ENCODE measurements at places on chromosomes 5 and 9. TPM values are rescaled to one million over a fixed set of nuclear protein-coding genes. Genes with fewer than 3 reads are reported as not detected.

GRCh38 chr5:151675611-151676313 lies 11.0 kb downstream of the SPARC start:
- no peaks in the 10 kb centered on the region for H3K27me3 ChIP-seq
- H3K4me1 ChIP-seq, result peaks cover 99% of the 10 kb centered on the region
- H3K36me3 ChIP-seq, result peaks cover 58% of the 10 kb centered on the region
- peak overlapping the region; percentile 92 for H3K27ac ChIP-seq

- H3K4me3 ChIP-seq, result no peak overlapping the region
- no peaks in the 10 kb centered on the region for H3K27me3 ChIP-seq
- no peaks in the 10 kb centered on the region for H3K4me1 ChIP-seq
- H3K36me3 ChIP-seq, result no peaks in the 10 kb centered on the region
- no peak for DNase-seq
- no peak overlapping the region for H3K27ac ChIP-seq
Observed at GRCh38 chr9:117266855-117267497, 147.9 kb downstream of the ASTN2 start.

DNA sequence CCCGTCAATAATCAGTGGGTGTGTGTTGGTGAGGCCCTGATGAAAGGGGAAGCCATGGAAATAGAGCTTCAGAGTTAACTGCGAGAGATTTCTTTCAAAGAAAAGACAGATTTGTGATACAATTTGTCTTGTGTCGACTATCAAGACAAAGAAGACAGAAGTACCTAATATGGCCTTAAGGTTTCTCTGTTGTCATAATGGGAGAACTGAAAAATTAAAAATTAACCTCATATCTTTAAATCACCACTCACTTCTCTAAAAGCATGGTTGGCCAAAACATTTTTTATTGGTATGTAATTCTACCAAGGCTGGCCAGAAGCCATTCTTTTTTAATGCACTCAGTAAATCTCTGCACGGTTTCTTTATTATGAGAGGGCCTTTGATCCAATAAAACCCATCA lies 282.9 kb upstream of the WWC1 start:
- no peaks in the 10 kb centered on the region for H3K36me3 ChIP-seq
- no peak for DNase-seq
- no peak overlapping the region for H3K27ac ChIP-seq

GRCh38 chr5:160315968-160316367 lies 3.6 kb upstream of the CCNJL start:
- H3K27ac ChIP-seq, result no peak overlapping the region
- H3K27me3 ChIP-seq, result peaks cover 5% of the 10 kb centered on the region
- no peaks in the 10 kb centered on the region for H3K36me3 ChIP-seq
- H3K4me1 ChIP-seq, result peaks cover 18% of the 10 kb centered on the region

DNA sequence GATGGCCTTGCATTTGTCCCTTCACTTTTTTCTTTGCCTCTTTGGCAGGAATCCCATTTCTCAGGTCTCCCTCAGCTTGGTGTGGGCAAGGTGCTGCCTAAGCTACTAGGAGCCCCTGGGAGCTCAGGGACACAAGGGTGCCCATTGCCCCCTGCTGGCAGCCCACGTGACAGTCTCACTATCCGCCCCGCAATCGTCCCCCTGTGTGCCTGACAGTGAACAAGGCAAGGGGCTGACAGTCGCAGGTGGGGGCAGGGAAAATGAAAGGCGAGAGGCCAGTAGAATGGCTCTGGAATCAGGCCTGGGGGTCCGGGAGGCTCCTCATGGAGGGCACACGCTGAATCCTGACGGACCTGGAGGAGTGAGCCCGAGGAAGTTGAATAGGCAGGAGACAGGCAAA lies 2.0 kb upstream of the PCDH12 start:
- no peak overlapping the region for H3K27ac ChIP-seq
- H3K36me3 ChIP-seq, result no peaks in the 10 kb centered on the region
- H3K27me3 ChIP-seq, result no peaks in the 10 kb centered on the region
- peaks cover 6% of the 10 kb centered on the region for H3K4me1 ChIP-seq
- no peak overlapping the region for H3K4me3 ChIP-seq

GRCh38 chr9:5384436-5384835 lies 44.8 kb upstream of the RLN1 start:
- no peak overlapping the region for H3K4me3 ChIP-seq
- peaks cover 22% of the 10 kb centered on the region for H3K4me1 ChIP-seq
- H3K27me3 ChIP-seq, result no peaks in the 10 kb centered on the region
- peaks cover 4% of the 10 kb centered on the region for H3K36me3 ChIP-seq
- DNase-seq, result no peak

- DNase-seq, result no peak
- H3K4me1 ChIP-seq, result peaks cover 49% of the 10 kb centered on the region
- H3K27me3 ChIP-seq, result no peaks in the 10 kb centered on the region
- H3K4me3 ChIP-seq, result no peak overlapping the region
- peak overlapping the region; percentile 46 for H3K27ac ChIP-seq
Observed at GRCh38 chr9:99128133-99128406, 23.2 kb downstream of the TGFBR1 start.

DNA sequence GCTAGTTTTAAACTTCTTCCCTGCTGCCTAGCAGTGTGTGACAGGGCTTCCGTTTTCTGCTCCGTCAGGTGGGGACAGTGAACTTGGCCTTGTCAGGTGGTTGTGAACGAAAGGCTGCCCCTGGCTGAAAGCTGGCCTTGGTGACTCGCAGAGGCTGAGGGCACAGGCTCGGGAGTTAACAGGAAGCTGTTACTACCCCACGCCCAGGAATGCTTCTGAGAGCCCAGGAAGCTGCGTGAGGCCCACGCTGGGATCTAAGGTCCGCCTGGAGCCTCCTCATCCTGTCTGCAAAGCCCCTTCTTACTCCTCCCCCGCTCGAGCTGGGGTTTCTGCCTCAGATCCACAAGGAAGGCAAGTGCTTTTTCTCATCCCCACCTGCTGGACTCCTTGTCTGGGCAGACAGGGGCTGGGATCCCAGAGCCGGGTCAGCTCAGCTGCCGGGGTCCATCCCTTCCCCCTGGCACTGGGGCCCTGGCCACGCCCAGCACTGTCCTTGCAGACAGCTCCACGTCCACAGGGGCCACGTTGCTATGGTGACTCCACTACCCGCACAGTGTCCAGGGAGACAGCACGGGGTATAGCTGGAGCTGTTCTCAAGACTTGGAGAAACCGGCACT lies 124.7 kb upstream of the TBC1D2 start:
- H3K27ac ChIP-seq, result no peak overlapping the region
- no peak overlapping the region for H3K4me3 ChIP-seq
- no peaks in the 10 kb centered on the region for H3K27me3 ChIP-seq
- peaks cover 10% of the 10 kb centered on the region for H3K4me1 ChIP-seq
- H3K36me3 ChIP-seq, result no peaks in the 10 kb centered on the region

GRCh38 chr5:171455522-171455921 lies 36.1 kb downstream of the FGF18 start:
- H3K4me3 ChIP-seq, result no peak overlapping the region
- DNase-seq, result no peak
- no peaks in the 10 kb centered on the region for H3K27me3 ChIP-seq
- H3K27ac ChIP-seq, result peak overlapping the region; percentile 18
- peaks cover 5% of the 10 kb centered on the region for H3K36me3 ChIP-seq

DNA sequence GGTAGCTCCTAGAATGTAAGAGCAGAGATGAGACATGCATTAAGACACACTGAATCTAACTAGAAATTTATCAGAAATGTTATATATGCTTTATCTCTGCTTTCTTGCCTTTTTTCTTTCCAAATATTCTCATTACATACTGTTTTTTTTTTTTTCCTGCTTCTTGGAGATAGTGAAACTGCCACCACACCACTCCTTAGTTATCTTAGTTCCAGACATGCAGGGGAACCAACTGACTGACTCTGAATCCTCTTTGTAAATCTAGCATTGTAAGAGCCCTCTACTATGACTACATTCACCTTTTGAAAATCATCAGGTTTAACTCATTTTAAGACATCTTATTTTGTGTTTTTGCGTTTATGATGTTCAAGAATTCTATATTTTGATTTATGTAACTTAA lies 181.3 kb upstream of the ST8SIA4 start:
- no peak overlapping the region for H3K27ac ChIP-seq
- no peak overlapping the region for H3K4me3 ChIP-seq
- no peaks in the 10 kb centered on the region for H3K4me1 ChIP-seq
- H3K36me3 ChIP-seq, result no peaks in the 10 kb centered on the region
- H3K27me3 ChIP-seq, result peaks cover 3% of the 10 kb centered on the region

DNA sequence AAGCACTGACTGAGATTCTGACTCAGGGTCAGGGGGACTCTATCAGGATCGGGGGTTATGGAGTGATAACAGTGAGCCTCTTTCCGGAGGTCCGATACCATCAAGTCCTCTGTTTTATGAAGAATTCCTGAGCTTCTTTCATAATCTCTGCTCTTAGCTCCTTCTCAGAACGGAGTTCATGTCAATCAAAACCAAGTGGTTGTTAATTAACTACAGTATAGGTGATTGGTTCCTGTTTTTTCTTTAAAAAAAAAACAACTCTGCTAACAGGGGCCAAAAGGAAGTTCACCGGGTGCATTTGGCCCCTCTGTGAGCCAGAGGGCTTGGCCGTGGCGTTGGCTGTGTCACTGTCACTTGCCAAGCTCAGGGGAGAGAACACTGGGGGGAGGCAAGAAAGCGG lies 4.0 kb downstream of the GFI1B start:
- H3K27me3 ChIP-seq, result peaks cover 43% of the 10 kb centered on the region
- no peaks in the 10 kb centered on the region for H3K4me1 ChIP-seq
- no peaks in the 10 kb centered on the region for H3K36me3 ChIP-seq
- H3K4me3 ChIP-seq, result no peak overlapping the region
- no peak for DNase-seq
- H3K27ac ChIP-seq, result no peak overlapping the region

DNA sequence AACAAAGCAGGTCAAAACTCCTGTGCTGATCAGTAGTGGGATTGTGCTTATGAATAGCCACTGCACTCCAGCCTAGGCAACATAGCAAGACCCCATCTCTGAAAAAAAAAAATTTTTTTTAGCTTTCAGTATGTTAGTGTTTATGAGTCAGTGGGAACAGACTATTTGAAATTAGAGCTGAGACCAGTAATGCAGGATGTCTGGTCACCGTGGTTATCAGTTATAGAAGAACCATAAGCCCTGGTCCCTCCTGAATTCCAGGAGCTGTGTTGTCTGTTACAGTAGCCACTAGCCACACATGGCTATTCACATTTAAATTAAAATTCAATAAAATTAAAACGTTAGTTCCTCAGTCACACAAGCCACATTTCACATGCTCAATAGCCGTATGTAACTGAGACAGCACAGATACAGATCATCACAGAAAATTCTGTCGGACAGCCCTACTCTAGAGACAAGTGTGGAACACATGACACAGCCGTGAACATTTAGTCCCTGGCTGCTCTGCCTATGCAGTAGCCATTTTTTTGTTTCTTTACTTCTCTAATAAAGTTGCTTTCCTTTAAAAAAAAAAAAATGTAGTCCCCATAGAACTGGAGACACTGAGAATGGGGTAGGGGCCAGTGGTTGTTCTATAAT lies 96.1 kb upstream of the SAP30L start:
- H3K4me1 ChIP-seq, result peaks cover 34% of the 10 kb centered on the region
- peaks cover 2% of the 10 kb centered on the region for H3K36me3 ChIP-seq
- H3K27ac ChIP-seq, result no peak overlapping the region
- no peak overlapping the region for H3K4me3 ChIP-seq

GRCh38 chr9:13787234-13787833 lies 507.8 kb upstream of the MPDZ start:
- H3K4me1 ChIP-seq, result peaks cover 25% of the 10 kb centered on the region
- peak overlapping the region; percentile 49 for H3K4me3 ChIP-seq
- H3K36me3 ChIP-seq, result no peaks in the 10 kb centered on the region

- H3K36me3 ChIP-seq, result no peaks in the 10 kb centered on the region
- H3K4me3 ChIP-seq, result no peak overlapping the region
- H3K27ac ChIP-seq, result peak overlapping the region; percentile 75
- DNase-seq, result no peak
- no peaks in the 10 kb centered on the region for H3K27me3 ChIP-seq
Observed at GRCh38 chr9:99071313-99072039, 33.4 kb upstream of the TGFBR1 start.

DNA sequence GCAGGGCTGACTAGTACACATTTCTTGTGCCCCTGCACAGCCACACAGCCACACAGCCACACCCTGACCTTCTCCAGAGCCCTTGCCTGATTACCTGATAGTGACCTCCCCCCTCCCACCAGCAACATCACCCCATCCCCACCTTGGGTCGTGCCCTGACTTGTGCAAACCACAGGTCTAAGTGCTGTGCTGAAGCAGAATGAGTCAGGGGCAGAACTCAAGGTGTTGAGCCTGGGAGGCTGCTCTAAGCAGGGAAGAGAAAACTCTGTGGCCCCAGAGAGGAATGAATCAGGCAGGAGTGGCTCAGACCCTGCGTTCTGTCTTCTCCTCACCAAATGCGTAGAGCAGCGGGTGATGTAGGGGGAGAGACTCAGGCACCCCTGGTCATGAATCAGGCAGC lies 24.3 kb upstream of the FAT2 start:
- peaks cover 58% of the 10 kb centered on the region for H3K4me1 ChIP-seq
- no peak for DNase-seq
- no peak overlapping the region for H3K4me3 ChIP-seq
- H3K36me3 ChIP-seq, result no peaks in the 10 kb centered on the region

DNA sequence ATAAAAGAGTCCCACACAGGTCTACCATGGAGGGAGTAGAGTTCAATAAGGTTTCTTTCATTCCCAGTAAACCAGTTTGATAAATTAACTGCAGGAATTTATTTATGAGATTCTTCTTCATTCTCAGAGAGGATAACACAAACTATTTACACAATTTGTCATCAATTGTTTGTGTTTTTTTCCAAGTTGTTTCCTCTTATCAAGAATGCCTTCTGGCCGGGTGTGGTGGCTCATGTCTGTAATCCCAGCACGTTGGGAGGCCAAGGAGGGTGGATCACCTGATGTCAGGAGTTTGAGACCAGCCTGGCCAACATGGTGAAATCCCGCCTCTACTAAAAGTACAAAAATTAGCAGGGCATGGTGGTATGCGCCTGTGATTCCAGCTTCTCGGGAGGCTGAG lies 216.7 kb downstream of the MLLT3 start:
- H3K4me1 ChIP-seq, result no peaks in the 10 kb centered on the region
- no peak overlapping the region for H3K27ac ChIP-seq
- H3K27me3 ChIP-seq, result no peaks in the 10 kb centered on the region
- no peak for DNase-seq

DNA sequence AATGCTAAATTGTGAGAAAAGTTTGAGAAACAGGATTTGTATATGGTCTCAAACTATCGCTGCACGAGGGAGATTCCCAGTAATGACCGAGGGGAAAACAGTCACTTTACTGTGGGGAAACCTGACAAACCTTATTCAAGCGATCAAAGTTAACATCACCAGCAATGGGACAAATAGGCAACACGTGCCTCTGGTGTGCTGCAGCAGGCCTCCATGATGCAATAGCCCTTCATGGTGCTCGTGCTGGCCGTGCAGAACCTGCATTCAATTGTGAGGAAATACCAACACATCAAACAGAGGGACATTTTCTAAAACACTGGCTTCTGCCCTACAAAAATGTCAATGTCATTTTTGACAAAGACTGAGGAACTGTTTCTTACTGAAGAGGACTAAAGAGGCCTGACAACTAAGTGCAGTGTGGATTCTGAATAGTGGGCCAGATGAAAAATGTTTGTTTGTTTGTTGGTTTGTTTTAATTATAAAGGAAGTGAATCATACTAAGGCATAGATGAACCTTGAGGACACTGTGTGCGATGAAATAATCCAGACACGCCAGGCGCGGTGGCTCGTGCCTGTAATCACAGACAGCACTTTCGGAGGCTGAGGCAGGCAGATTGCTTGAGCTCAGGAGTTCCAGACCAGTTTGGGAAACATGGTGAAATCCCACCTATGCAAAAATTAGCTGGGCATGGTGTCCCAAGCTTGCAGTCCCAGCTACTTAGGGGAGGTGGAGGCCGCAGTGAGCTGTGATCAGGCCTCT lies 17.6 kb upstream of the MARCHF6 start:
- H3K4me3 ChIP-seq, result no peak overlapping the region
- H3K27me3 ChIP-seq, result no peaks in the 10 kb centered on the region
- no peak overlapping the region for H3K27ac ChIP-seq
- peaks cover 31% of the 10 kb centered on the region for H3K4me1 ChIP-seq
- no peak for DNase-seq

Gene USP20
- 21.3 TPM for total RNA-seq

Gene C5orf52
- not detected for total RNA-seq

Gene CSF1R
- 0.62 TPM for total RNA-seq

Gene STPG3
- total RNA-seq, result not detected

Gene FOXD1
- 28.6 TPM for total RNA-seq

Gene TXNDC8
- total RNA-seq, result not detected

Gene IGFBPL1
- total RNA-seq, result 2.8 TPM

All from chondrocyte (in vitro differentiated cells).